Stimulated activated CD4-positive, alpha-beta T cell treated with anti-CD3 and anti-CD28 coated beads, Interleukin-15, amount 100 ng/mL, for 48 hours (primary cell): ENCODE measurements at places on chromosomes 5 and 9.

DNA sequence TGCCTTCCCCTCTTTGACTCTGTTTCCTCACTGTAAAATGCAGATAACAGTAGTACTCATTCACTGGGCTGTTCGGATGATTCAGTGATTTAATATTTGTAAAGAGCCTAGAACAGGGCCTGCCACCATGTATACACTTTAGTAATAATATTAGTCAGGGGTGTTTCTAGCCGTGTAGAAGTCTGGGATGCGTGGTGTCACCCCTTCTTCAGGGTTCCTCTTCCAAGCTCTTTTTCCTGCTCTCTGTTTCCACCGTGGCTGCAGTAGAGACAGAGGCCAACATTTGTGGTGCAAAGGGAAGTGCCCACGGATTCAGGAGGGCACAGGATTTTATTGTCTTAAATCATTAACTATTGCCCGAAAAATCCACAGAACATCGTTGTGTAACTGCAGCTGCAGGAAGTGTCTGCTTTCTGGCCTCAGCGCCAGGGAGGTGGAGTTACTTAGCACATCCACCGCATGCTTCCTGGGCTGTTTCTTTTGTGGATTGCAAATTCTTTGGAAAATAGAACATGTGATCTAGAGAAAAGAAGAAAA is 61.7 kb downstream of the TRIO start:
- no peak for DNase-seq

DNA sequence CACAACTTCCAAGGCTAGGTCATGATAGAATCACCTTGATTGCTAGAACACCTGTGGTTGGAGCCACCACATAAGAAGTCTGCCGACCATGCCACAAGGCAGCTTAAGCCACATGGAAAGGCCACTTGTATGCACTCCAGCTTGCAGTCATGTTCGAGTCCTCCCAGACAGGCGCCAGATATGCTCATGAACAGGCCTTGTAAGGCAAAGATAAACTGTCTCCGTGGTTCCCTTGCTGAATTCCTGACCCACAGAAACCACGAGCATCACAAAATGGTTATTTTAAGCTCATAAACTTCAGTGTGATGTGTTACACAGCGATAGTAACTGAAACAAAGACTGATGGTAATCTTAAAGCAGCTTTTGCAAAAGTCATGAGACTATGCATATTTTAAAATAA is 188.4 kb upstream of the DAPK1 start:
- no peak for DNase-seq

GRCh38 chr5:1660001-1660400 is 136.2 kb upstream of the LPCAT1 start:
- DNase-seq: no peak

- DNase-seq: no peak
Measured at GRCh38 chr5:590346-590745, 21.8 kb upstream of the CEP72 start.

- DNase-seq: no peak
Measured at GRCh38 chr5:160961761-160962160, 109.8 kb upstream of the ATP10B start.

DNA sequence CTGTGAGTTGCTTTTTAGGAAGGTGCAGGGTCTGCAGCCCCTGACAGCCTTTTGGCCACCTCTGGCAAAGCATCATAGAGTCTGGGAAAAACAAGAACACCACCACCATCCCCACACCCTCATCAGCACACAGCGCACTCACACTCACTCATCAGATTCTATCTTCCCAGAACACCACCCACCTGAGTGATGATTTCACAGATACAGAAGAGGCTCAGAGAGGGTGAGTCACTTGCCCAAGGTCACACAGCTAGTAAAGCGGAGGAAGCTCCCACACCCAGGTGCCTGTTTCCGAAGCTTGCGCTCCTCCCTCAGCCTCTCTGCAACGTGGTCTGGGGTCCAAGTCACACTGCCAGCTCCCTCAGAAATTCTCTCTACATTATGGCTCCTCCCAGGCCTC is 41.8 kb upstream of the HRH2 start:
- peak; percentile 24 for DNase-seq
